Activated CD4-positive, alpha-beta T cell treated with anti-CD3 and anti-CD28 coated beads for 36 hours (primary cell): ENCODE measurements at places on chromosomes 12 and 14. TPM values are rescaled to one million over a fixed set of nuclear protein-coding genes. Genes with fewer than 3 reads are reported as not detected.

- no peak for DNase-seq
These were observed 344.2 kb downstream of the LRIG3 start for GRCh38 chr12:58576081-58576480.

The LTBP2 gene
- total RNA-seq = 0.37 TPM

DNA sequence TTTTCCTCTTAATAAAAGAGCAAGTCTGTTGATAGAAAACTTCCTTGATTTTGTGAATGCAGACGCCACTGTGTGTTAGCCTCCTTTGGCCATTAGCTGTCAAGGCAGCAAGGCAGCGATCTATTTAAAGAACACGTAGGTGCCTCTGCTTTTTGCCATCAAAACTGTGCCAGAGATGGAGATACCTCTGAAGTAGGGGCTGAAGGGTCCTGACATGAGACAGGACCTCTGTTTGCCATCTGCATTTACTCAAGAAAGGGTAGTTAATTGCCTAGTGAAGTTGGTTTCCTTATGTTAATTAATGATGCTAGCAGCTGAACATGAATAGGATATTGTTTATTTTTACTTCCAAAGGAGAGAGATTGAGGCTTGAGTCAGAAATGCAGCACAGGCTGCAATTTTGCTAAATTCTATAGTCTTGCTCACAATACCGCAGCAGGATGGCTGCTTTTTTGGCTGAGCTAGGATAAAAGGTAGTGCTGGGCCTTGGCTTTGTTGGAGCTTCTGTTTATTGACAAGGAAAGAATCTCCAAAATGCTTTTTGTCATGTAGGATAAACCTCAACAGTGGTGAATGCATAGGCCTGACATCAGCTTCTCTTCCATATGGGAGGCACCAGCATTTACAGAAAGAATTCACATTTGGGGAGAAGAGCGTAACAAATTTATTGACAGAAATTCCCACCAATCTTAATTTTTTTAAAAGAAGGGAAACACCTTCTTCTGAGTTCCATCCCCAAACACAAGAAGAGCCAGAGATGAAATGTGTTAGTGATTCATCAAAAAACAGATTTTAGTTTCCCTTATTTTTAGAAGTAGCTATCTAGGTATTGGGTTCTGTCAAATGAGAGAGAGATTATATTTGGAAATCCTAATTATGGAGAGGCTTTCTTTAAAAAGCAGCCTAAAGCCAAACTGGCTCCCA lies 13.9 kb upstream of the RPH3A start:
- DNase-seq = no peak

The ANO6 gene
- 18.7 TPM for total RNA-seq

The C12orf56 gene
- not detected for total RNA-seq

DNA sequence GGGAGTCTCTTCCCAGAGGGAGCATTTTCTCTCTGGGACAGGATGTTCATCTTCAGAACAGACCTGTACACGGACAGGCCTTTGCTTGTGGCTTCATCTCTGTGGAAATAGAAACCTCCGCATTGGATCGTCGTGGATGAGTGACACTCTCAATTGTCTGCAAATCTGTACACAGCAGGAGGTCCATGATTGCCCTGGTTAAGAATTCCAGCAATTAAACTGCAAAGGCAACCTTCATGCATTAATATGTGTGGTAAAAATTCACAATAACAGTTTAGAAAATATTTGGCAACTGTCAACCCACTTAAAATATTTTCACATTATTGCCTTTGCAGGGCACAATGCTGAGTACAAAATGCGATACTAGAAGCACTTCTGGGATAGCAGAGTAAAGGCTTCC lies 149.8 kb upstream of the SFSWAP start:
- DNase-seq = no peak

The INHBE gene
- total RNA-seq = 1.2 TPM

DNA sequence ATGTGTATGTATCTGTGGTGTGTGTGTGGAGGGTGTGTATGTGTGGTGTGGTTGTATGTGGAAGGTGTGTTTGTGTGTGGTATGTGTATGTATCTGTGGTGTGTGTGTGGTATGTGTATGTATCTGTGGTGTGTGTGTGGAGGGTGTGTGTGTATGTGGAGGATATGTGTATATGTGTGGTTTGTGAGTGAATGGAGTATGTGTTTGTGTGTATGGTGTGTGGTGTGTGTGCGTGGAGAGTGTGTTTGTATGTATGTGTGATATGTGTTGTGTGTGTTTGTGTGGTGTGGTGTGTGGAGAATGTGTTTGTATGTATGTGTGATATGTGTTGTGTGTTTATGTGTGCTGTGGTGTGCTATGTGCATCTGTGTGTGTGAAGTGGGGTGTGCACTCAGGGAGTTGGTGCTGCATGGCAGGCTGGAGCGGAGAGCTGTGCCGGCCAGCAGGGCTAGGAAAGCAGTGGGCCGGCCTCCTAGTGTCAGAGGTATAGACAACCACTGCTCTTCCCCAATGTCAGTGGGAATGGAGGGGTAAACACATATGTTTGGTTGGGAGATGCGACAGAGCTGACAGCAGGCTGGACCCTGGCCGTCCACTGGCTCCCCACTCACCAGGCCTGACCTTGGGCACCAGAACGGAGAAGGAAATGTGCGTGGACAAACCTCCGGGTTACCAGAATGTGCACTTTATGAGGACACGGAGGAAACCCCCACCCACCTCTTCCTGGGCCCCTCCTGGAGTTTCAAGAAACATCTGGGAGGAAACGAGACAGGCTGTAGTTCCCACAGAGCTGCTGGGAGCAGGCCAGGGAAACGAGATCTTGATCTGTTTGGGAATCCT lies 60.7 kb downstream of the CLMN start:
- no peak for DNase-seq

- DNase-seq = no peak
These were observed 462.0 kb upstream of the SYT1 start for GRCh38 chr12:78402366-78403134.

The ATN1 gene
- total RNA-seq = 32.4 TPM
